HT1080 (cell line): ENCODE measurements at places on chromosomes 12 and 14.

DNA sequence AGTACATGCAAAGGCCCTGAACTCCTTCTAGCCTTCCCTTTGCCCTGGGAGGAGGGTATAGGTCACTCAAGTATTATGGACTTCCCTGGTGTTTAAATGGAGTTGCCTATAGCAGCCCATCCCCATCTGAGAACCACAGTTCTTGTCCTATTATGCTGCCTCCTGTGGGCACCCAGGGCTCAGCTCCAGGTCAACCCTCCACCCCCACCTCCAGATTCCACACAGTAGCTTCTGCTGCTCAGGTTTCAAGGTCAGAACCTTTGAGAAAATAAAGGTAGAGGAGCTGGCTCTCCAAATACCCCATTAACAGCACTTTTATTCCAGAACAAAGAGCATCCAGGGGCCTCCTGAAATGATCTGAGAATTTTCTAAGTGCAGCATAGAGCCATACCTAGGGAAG is 57.4 kb downstream of the ACTN1 start:
- DNase-seq: no peak

DNA sequence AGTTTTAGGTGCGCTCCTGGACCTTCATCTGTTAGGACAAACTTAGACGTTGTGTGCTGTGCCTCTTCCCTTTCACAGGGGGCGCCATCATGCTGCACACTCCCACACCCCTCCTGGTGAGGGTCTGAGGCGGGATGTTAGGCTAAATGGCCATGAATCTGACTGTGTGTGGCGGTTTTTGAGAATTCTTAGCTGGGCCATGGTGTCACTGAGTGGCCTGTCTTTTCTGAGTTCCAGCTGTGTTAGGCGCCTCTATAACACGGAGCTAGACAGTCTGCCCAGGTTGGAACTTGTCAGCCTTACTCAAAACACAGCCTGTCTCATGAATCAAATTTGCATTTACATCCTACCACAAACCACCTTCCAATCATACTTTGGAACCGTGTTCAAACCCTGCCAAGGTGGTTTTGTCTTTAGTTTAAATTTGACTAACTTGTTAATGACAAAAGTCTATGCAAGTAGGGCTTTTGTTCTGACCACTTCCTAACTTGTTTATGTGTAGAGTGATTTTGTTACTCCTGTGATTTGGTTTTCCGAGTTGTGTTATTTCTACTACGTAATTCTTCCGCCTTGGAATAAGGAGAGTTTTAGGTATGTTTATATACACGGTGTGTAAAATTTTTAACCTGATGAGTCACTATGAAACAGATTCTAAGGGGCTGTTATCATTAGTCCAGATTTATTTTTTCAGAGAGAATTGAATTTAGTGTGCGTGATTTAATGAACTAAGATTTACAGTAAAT is 19.6 kb downstream of the ACVR1B start:
- peak; percentile 63 for DNase-seq

GRCh38 chr12:120352117-120352516 is 16.8 kb downstream of the MSI1 start:
- peak; percentile 84 for DNase-seq

DNA sequence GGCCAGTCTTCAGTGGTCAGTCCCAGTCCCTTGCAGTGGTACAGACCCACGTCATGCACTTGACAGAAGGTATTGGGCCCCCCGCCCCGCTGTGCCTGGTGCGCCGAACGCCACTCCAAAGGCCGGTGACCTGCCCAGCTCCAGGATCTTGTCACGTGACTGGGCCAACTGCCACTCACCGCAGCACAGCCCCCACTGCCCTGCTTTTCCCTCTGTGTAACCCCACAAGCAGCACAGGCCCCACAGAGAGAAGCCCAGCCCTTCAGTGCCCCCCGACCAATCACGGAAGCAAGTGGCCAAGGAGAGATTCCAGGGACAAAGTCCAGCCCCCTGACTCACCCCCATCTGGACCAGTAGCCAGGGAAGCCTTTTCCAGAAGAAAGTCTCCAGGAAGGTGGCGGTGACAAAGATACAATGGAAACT is 498 bp downstream of the GPR132 start:
- DNase-seq: peak; percentile 50

DNA sequence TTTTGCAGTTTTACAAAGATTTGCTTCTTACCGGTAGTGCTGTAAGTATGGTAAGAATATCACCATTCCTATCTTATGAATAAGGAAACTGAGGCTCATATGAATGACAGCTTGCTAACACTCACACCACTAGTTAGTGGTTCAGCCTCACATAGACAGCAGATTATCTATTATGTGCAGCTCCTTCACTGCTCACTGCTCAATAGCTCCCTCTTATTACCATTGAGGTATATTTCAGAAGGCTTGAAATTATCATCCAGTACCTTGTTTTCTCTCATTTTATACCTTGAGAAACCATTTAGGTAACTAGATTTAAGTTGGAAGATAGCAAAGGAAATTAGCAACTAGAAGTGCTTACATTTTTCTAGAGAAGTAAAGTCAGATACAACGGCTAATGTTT is 15.5 kb downstream of the RIC8B start:
- no peak for DNase-seq

DNA sequence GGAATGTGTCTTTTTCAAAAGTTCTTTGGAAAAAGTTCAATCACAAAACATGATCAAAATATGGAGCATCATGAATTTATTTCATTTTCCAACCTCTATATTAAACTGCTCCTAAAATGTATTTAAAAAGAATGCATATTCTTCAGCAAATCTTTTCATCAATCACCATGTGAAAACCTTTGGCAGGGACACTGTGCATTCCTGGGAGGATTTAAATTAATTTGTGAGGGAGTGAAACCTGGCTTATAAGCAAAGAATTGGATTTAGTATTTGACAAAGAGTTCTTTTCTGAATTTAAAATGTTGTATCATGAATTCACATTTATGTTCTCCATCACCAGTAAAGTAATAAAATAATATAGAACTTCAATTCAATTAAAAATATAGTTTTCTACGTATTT is 38.2 kb downstream of the PAWR start:
- DNase-seq: no peak
